Stimulated activated CD8-positive, alpha-beta memory T cell treated with anti-CD3 and anti-CD28 coated beads, Interleukin-4, amount 100 ng/mL, for 48 hours (primary cell): ENCODE measurements at places on chromosomes 7 and 10.

- no peak for DNase-seq
Observed at GRCh38 chr10:125343118-125343925, 183.0 kb upstream of the CTBP2 start.

DNA sequence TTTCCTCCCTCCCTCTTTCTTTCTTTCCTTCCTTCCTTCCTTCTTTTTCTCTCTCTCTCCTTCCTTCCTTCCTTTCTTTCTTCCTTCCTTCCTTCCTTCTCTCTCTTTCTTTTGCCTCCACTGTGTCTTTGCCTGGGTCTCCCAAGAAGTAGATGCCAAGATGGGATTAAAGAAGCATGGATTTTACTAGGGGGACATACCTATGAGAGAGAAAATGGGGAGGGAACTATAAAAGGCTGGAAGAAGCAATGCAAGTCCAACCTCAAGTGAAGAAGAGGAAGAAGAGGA, 33.3 kb upstream of the CRTAC1 start:
- DNase-seq: no peak

- DNase-seq: no peak
Observed at GRCh38 chr7:68406480-68406879, 1191.8 kb upstream of the AUTS2 start.

GRCh38 chr10:130772676-130773075, 538.8 kb downstream of the TCERG1L start:
- DNase-seq: no peak

- no peak for DNase-seq
Observed at GRCh38 chr10:100912013-100912604, 654 bp upstream of the SLF2 start.

GRCh38 chr10:1625079-1625478, 112.2 kb downstream of the ADARB2 start:
- no peak for DNase-seq

GRCh38 chr10:8225187-8225586, 170.7 kb downstream of the GATA3 start:
- no peak for DNase-seq
